ENCODE measurements at places on chromosomes 5 and 9.

GRCh38 chr5:15518786-15519185 lies 18.8 kb downstream of the FBXL7 start:
- no peak for DNase-seq

DNA sequence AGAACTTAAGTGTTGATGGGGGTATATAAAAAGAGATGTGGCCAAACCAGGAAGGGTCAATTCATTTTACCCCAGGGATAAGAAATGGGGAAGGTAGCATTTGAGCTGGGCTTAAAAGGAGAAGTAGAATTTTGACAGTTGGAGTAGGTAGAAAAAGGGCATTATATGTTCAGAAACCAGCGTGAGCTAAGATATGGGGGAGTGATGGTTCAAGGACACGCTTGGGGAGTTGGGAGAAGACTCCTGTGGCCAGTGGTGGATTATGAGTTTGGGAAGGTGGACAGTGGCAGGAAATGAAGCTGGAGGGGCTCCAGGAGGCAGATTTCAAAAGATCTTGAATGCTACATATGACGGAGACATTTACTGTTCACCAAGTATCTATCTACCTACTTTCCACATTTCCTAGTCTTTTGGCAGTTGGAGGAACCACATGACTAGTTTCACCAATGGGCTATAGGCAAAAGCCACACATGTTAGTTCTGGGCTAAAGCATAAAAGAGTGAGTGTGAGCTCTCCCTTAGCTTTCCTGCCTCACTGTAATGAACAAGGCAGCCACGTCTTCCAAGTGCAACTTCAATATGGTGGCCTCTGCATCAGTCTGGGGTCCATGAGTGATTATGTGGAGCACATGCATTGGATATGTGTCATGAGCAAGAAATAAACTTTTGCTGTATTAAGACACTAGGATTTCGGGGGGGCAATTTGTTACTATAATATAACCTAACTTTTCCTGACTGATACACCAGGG lies 15.7 kb upstream of the GSN start:
- no peak for DNase-seq

GRCh38 chr9:88873635-88874034 lies 117.6 kb upstream of the S1PR3 start:
- DNase-seq = no peak

- DNase-seq = no peak
These were observed 614.7 kb downstream of the TLR4 start for GRCh38 chr9:118318770-118319431.

DNA sequence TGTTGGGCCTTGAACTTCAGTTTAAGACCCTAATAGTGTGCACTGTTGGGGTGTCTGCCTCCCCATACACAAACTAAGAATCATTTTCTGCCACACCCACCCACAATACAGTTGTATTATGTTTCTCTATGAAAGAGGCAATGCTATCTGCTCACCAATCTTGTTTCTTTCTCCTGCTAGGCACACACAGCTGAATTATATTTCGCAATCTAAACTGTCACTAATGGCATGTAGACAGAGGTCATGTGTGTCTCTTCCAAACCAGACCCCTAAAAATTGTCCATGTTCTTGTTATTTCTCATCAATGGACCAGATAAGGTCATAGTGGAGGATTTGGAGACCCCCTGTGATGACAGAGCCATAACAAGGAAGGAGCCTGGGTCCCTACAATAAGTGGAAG lies 57.3 kb downstream of the RIGI start:
- DNase-seq = no peak
